ENCODE measurements at places on chromosomes 16 and 17.

DNA sequence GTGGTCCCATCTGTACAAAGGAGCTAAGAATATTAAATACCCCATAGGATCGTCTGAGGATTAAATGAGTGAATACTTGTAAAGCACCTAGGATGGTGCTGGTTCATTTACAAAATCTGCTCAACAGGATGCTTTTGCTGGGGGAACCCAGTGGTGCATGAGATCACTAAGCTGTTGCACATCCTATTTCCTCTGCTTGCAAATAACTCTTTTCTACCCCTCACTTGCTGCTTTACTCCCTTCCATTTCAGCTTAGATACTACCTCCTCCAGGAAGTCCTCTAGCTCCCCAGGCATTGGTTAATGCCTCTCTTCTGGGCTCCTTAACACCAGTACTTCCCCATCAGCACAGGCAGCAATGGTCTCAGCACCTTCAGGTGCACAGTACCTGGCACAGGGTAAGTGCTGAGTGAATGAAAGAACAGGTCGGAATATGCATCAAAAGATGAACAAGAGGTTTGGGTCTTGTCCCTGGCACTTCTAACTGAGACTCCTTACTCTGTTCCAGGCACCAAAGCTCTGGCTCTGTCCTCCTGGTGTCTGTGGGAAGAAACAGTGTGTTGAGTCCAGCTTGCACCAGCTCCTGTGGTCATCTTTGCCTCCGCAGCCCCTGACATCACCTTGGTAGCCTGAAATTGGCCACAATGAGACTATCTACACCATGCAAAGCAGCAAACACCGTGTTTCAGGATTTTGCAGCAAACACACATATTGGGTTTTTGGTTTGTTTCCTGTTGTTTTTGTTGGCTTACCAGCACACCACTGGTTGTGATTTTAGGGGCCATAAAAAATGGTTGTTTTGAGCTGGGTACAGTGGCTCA, 24.1 kb upstream of the IL21R start:
- no peak for DNase-seq

DNA sequence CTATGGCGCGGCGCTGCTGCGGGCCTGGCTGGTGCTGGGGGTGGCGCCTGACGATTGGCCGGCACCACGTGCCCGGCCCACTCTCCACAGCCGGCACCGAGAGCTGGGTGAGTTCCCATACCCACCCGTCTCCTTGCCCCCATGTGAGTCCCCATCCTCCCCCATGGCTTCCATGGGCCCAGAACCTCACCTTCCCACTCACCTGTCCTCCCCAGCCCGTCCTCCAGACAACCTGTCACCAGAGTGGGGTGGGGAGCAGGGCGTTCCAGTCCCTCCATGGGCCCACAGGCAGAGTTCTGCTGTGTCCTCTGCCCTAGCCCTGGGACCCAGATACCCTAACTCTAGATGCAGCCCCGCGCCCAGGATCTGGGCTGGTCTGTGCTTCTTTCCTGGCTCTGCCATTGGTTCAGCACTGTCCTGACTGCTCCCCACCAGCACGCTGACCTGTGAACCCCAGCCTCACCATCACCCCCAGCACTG, 5.5 kb downstream of the ARMC5 start:
- no peak for DNase-seq

GRCh38 chr16:62033065-62033464, 3.2 kb downstream of the CDH8 start:
- no peak for DNase-seq

DNA sequence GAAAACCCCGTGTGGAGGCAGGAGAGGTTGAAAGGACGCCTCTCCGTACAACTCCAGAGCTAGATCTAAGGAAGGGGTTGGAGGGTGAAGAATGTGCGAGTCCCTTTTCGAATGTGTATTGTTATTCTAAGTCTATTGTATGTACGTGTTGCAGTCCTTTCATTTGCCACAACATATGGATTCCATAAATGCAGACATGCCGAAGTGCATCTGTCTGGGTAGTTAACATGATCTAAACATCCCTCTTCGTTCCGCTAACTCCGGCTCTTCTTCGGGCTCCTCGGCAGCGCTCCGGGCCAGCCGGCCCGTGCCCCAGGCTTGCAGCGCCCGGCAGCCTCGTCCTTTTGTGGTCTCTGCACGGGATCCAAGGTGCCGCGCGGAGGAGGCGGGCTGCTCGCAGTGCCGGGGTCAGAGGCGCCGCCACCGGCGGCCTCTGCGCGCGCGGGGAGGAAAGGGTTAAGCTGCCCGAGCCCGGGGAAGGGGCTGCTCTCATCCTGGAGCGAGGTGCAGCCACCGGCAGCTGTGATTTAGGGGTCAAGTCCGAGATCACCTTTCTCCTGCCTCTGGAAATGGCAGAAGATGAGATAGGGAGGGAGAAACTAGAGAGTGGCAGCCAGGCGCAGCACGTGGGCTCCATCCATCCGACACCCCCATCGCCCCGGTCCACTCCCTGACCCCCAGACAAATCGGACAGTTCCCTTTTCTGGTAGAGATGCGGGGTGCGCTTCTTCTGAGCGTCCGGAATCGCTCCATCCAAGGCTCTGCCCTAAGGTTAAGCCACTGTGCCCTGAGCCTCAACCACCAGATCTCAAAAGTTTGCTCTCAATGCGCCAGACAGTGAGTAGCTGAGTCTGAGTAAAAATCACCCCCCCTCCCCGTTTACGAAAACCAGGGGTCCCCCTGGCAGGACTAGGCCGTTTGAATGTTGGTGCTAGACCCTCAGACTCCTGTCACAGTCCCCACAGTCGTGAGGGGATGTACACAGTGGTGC, 15.1 kb upstream of the ZFHX3 start:
- no peak for DNase-seq

DNA sequence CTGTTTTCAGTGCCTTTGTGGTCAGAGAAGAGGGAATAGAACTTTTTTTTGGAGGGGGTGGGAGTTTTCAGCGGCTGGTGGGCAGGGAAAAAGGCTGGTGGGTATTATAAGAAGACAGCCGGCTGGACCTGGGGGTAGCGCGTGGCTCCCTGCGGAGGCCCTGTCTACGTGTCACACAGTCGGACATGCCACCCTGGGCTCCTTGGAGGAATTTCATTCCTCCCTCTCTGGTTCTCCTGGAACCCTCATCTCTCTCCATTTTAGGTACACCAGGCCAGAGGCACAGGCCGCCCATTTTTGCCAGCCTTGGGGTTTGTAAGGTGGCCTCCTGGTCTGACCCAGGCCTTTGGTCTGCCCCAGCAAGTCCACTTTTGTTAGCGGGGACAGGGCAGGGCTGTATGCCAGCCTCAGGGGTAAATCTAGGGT, 908 bp downstream of the FKBP10 start:
- DNase-seq = no peak

DNA sequence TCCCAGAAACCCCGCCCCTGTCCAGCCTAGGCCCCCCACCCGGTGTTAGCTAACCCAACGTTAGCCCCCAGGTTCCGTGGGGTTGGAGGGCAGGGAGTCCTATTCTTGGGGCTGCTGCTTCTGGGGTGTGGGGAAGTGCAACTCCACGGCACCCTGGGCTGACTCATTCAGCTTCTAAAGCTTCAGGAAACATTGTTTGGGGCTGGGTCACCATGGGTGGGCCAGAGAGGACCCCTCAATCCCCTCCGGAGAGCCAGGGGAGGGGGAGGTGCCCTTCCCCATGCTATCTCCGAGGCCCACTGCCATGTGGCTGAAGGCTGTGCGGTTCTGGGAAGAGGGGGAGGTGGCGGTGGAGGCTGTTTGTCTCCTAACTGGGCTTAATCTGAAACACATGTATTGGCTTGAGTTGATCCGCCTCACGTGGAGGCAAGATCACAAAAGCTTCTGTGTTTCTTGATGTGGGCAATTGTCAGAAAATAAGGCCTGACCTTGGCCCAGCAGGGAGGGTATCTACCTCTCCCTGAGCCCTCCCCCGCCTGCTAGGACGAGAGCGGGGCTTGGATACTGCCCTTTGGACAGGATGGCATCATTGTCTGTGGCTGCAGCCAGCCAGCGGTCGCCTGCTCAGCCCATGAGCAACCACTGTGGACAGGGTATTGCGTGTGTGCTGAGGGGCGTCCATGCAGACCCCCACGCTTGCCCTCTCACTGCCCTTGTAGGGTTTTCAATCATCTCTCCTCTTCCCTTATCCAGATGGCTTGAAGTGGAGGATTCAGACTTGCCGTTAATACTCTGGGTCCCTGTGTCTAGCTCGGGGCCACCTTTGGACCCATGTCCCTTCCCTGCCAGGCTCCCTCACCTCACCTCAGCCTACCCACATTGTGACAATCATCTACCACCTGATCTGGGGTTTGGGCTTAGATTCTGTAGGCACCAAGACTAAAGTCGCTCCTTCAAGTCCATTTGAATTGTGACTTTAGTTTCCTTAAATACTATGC, 1.3 kb downstream of the SERPINF1 start:
- no peak for DNase-seq

DNA sequence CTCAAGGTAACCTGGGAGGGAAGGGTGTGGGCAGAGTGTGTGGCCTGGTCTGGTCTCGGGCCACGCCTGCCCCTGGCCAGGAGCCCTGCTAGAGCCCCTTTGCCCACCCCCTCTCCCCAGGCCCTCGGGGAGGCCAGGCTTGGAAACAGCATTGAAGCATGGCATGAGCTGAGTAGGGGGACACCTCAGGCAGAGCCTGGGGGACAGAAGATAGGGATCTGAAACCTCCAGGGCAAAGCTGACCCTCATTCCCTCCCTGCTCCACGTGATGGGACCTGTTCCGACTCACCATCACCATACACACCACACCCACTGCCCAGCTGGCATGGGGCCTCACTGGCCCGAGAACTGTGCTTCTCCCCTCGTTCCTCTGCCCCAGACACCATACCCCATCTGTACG, 2.5 kb downstream of the RFNG start:
- DNase-seq = no peak

GRCh38 chr17:36768394-36768793, 167.0 kb downstream of the MRM1 start:
- DNase-seq = no peak

DNA sequence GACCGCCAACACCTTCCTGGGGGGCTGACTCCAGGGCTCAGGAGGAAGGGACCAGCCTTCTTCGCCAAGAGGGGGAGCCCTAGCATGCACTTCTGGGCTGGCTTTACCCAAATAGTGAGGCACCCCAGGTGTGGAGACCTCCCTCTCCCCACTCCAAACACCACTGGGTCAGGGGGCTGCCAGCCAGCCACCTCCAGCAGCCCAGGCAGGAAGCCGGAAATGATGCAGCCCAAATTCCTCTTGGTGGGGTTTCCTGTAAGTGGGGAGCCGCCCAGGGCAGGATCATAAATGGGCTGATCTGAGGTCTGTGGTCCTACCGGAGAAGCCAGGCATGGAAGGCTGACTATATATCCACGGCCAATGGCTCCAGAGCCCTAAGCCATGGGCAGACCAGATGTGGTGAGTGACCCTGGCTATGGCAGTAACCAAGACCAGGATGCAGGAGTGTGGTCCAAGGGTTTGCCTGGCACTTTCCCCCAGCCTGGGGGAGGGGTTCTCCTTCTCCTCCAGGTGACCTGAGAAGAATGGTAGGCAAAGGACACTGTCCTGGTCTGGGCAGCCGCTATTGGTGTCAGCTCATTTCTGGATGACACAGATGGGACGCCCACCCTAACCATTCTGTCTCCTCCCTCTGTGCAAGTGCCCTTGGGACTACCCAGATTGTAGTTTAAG, 4.2 kb downstream of the GIT1 start:
- no peak for DNase-seq

DNA sequence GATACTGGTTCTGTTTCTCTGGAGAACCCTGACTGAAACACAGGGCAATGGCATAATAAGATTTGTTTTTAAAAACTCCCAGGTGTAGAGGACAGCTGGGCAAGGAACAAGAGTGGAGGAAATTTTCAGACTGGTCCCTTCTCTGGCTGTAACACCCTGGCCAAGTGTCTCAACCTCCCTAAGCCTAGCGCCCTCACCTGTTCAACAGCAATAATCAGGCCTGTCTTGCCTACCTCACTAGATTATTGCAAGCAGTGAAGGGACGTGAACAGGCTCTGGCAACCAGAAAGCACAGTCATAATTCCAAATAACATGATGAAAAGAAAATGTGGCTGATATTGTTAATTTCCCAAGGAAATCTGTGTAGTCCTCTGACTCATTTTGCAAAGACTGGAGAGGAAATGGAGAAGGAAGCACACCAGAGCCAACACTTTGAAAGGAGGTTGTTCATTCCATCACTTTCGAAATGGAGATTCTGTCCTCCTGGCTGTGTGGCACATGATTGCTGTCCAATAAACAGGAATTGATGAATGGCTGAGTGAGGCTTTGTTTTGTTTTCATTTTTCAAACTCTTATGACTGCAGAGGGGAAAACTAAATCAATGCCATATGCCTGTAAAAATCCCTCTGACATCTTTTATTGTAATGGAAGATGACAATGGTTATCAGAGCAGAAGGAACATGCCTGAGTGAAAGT, 87.5 kb upstream of the HLF start:
- DNase-seq = no peak

DNA sequence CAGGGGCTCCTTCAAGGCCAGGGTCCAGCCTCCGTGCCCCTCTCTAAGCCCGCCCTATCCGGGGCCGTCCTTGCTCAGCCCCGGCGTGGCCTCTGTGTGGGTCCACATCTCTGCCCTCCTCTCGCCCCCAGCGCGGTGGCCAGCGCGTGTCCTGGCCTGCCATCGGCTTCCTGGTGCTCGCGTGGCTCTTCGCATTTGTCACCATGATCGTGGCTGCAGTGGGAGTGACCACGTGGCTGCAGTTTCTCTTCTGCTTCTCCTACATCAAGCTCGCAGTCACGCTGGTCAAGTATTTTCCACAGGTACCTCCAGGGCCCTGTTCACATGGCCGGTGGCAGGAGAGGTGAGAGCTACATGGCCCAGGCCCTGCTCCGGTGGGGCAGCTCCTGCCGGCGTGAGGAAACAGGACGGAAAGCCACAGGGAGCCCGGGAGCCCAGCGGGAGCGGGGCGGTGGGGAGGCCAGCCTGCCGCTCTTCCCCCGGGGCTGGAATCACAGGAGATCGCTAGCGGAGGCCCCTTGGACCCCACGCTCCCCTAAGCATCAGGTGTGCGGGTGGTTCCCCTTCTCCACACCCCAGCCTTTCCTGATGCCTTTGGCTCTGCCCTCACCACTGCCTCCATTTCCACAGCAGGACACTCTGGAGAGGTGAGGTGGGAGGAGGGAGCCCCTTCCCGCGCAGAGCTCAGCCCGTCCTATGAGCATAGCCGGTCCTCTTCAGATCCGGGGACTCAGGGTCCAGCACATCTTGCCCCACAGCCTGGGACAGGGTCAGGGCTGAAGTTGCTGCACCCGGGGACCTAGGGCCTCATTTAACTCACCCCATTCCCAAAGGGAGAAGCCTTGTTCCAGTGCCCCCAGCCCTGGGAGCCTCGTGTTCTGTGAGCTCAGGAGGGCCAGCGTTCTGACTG, 10.2 kb downstream of the TAX1BP3 start:
- no peak for DNase-seq

GRCh38 chr17:40486522-40487370, 14.7 kb downstream of the TNS4 start:
- no peak for DNase-seq

Data from stimulated activated CD4-positive, alpha-beta T cell treated with anti-CD3 and anti-CD28 coated beads, Interleukin-12 subunit alpha, Interleukin-12 subunit beta, amount 100 ng/mL, for 24 hours (primary cell).